ENCODE measurements at places on chromosomes 7 and 10. TPM values are rescaled to one million over a fixed set of nuclear protein-coding genes. Genes with fewer than 3 reads are reported as not detected.

The MYL10 gene
- total RNA-seq, result not detected

DNA sequence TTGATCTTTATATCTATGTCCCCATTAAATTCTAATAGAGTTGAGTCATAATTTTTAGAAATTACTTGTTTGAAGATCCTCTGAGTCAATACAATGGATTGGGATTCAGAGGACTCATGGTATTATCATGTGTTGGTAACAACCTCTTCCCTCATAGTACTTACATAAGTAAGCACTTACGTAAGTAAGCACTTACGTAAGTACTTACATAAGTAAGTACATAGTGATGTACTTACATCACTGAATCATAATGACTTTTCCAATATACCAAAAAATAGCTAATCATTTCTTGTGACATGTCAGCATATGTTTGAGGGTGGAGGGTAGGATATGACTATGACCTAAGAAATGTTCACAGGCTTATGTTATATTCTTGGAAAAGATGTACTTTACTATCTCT is 740.5 kb downstream of the SORCS1 start:
- no peaks in the 10 kb centered on the region for H3K36me3 ChIP-seq
- H3K4me3 ChIP-seq, result no peak overlapping the region
- H3K27ac ChIP-seq, result no peak overlapping the region
- no peak for DNase-seq

The NODAL gene
- total RNA-seq, result not detected

DNA sequence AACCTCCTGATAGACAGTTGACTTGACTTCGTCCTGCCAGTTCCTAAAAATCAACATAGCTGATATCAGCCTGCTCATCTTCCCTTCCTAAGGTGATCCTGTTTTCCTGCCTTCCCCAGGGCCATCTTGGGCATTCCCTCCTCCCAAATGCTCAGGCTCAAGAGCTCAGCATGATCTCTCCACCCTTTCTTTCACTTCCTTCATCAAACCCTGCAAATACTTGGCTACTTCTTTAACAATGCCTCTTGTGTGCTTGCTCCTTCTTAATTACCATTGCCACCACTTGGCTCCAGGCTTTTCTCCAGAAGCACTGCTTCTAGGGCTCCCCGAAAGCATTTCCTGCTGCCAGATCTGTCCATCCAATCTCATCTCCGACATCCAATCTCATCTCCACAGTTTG is 7.3 kb downstream of the FSCN3 start:
- no peak for DNase-seq
- H3K27me3 ChIP-seq, result no peaks in the 10 kb centered on the region
- H3K4me1 ChIP-seq, result no peaks in the 10 kb centered on the region

GRCh38 chr10:12712293-12712983 is 289.1 kb downstream of the CCDC3 start:
- H3K27me3 ChIP-seq, result no peaks in the 10 kb centered on the region
- H3K27ac ChIP-seq, result no peak overlapping the region
- H3K4me1 ChIP-seq, result peaks cover 34% of the 10 kb centered on the region
- no peak for DNase-seq
- no peak overlapping the region for H3K4me3 ChIP-seq
- no peaks in the 10 kb centered on the region for H3K36me3 ChIP-seq

GRCh38 chr7:87413029-87413428 is 62.5 kb downstream of the ABCB4 start:
- peak overlapping the region; percentile 55 for H3K27ac ChIP-seq
- H3K4me1 ChIP-seq, result peaks cover 6% of the 10 kb centered on the region
- no peak for DNase-seq
- H3K36me3 ChIP-seq, result no peaks in the 10 kb centered on the region

- DNase-seq, result no peak
- no peaks in the 10 kb centered on the region for H3K4me1 ChIP-seq
- H3K36me3 ChIP-seq, result no peaks in the 10 kb centered on the region
These were observed 25.5 kb upstream of the CAPZA2 start for GRCh38 chr7:116836911-116837310.

- no peak overlapping the region for H3K27ac ChIP-seq
- H3K27me3 ChIP-seq, result no peaks in the 10 kb centered on the region
- H3K4me3 ChIP-seq, result no peak overlapping the region
- no peaks in the 10 kb centered on the region for H3K36me3 ChIP-seq
- DNase-seq, result no peak
These were observed 633.9 kb downstream of the ARL4A start for GRCh38 chr7:13321316-13321715.

The INMT gene
- total RNA-seq, result 11.0 TPM

DNA sequence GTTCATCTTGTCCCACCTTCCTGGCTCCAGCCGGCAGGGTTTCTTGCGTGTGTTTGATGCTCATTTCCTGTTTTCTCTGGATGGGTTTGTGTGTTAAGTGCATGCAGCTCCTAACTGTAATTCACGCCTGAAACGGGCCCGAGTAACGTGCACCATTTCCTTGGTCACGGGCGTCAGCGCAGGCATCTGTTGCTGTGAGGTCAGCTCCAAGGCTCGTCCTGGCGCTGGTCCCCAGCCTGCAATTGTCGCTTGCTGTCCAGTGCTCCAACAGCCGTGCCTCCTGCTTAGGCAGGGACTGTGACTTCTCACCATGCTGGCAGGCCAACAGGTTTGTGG is 201.1 kb downstream of the GLRX3 start:
- H3K4me1 ChIP-seq, result no peaks in the 10 kb centered on the region
- H3K27me3 ChIP-seq, result no peaks in the 10 kb centered on the region
- H3K4me3 ChIP-seq, result no peak overlapping the region
- DNase-seq, result no peak
- H3K27ac ChIP-seq, result no peak overlapping the region
